Right kidney (tissue), 9 donors: ENCODE measurements at places on chromosomes 3 and 15.

DNA sequence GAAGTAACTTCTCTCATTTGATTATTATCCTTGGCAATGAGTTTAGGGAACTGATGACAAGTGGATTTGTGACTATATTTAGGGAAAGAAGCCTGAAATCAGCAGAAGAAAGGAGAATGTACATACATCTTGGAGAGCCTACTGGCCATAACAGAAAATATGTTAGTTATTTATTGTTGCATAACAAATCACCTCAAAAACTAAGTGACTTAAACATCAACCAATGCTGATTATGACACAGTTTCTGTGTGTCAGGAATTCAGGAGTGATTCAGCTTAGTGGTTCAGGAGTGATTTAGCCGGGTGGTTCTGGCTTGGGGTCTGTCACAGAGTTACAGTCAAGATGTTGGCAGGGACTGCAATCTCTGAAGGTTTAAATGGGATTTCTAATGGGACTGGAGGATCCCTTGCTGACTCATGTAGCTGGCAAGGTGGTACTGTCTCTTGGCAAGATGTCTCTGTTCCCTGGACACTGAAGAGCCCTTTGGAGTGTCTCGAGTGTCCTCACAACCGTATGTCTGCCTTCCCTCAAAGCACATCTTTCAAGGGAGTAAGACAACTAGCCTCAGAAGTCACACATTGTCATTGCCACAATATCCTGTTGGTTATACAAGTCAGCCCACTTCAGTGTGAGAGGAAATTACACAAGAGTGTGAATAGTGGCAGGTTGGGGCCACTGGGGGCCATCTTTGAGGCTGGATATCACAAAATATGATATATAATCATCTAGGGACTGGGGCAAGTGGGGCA is 248.9 kb downstream of the SV2B start:
- no peak for DNase-seq

DNA sequence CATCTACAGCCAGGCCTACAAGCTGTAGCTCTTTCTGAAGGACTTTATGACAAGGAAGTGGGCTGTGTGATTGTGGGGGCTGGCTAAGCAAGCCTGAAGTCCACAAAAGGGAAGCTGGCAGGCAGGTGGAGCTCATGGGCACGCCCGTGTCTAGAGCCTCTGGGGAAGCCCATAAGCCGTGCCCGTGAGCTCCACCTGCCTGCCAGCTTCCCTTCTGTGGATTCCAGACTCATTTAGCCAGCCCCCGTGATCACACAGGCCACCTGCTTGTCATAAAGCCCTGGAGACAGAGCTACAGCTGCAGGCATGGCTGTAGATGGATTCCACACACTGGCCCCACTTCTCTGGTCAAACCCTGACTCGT is 15.2 kb downstream of the EFCC1 start:
- no peak for DNase-seq

- DNase-seq, result no peak
These were observed 149.3 kb upstream of the TGFBR2 start for GRCh38 chr3:30457081-30457480.

DNA sequence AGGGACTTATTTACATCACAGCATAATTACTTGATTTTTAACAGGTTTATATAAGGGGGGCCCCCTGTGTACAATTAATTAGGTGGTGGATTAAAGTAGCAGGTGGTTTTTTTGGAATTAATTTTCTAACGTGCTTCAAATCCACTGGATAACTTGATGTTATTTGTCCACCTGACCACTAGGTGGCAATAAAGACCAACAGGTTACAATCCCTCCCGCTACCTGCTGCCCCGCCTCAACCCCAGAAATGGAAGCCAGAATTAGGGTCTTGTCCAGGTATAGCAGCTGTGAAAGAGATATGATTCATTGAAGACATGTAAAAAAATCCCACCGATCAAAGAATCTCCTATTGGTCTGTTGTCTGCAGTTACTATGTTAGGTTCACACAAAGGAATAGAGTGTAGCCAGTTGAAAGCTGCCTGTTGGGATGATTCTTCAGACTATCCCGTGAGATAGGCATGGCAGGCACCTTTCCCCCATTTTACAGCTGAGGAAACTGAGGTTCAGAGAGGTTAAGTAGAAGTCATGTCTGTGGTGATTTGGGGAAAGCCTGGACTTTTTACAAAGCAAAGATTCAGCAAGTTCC is 44.0 kb downstream of the MFSD1 start:
- DNase-seq, result peak; percentile 32
